Left ventricle myocardium inferior (tissue), 1 donor: ENCODE measurements at places on chromosomes 2 and 18.

DNA sequence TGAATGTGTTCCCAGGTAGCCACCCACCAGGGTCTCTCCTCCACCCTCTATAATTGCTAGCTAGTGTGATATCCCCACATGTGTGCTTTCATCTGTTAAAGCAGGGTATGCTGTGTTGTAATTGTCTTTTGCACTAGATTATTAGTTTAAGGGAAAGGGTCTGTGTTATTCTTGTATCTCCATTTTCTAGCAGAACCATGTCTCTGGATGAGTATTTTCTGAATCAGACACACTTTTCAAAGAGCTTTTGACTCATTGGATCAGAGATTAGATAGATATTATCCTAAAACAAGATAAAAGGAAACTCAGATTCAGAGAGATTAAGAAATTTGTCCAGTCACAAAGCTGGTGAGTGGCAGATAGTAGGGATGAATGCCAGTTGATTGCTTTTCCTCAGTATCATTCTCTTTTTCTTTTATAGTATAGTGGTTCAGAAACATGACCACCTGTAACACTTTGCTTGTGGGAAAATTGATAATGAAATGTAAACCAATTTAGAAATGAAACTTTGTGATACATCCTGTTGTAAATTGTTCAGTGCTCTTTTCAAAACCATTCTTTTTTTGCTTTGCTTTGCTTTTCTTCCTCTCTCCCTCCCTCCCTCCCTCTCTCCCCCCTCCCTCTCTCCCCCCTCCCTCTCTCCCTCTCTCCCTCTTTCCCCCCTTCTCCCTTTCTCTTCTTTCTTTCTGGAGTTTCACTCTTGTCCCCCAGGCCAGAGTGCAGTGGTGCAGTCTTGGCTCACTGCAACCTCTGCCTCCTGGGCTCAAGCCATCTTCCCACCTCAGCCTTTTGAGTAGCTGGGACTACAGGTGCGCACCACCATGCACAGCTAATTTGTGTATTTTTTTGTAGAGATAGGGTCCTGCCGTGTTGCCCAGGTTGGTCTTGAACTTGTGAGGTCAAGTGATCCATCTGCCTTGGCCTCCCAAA is 7.4 kb downstream of the MIB1 start:
- DNase-seq = no peak

DNA sequence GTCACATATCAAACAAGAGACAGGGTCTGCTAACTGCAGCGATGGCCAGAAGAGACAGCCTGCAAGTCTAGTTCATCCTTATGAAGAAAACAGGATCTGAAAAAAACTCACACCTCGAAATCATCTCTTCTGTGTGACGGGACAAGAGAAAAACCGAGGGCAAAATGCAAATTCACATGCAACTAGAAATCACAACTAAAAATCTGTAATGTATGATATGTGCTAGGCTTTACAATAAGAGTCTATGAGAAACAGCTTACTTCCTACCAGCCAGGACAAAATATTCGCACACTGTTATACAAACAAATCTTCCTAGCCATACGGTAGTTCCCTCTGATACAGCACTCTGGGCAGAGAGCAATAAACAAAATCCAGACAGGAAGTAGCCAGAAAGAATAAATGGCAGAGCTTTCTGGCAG is 48.8 kb downstream of the ANKRD44 start:
- DNase-seq = no peak

DNA sequence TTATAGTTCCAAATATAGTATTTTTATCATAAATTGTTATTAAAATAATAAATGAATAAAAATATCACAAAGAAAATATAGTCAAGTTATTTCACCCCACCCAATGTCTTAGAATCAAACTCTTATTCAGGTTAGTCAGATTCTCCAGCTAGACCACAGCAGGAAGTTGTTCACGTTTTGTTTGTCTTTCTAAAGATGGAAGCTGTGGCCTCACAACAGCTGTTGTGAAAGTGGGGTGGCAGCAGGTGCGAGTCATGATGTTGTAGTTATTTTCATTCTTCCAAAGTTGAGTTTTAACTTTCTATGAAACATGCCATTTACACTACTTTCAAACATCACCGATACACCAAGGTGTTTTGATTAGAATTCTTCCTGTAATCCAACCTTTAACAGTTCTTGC is 272.9 kb downstream of the SLC8A1 start:
- no peak for DNase-seq

DNA sequence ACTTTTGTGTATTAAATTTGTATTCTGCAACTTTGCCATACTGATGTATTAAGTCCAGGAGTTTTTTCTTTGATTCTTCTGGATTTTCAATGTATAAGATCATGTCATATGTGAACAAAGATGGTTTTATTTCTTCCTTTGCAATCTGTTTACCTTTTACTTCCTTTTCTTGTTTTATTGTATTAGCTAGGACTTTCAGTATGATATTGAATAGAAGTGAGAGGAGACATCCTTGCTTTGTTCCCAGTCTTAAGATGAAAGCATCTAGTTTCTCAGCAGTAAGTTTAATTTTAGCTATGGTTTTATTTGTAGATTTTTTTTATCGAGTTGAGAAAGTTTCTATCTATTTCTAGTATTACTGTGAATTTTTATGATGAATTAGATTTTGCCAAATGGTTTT is 25.5 kb downstream of the VRK2 start:
- no peak for DNase-seq

- DNase-seq = no peak
These were observed 63.9 kb downstream of the PRKRA start for GRCh38 chr2:178386986-178387597.

- DNase-seq = no peak
These were observed 18.6 kb downstream of the WDSUB1 start for GRCh38 chr2:159267921-159268320.

DNA sequence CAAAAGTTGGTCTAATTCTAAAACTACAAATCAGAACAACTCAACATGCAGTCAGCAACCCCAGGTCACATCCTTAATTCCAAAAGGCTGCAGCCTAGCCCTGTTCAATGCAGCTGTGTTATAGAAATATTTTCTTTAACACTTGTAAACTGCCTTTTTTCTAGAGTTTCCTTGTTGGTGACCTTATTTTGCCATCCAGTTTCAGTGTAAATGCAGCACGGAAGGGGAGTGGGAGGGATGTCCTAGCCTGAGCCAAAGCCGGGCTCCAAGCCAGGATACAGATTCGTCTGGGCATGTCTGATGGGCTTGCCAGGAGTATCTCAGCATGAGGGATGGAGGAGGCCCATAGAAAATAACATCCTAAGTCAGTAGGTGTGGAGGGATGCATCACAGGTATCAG is 17.7 kb upstream of the SP3 start:
- DNase-seq = no peak

DNA sequence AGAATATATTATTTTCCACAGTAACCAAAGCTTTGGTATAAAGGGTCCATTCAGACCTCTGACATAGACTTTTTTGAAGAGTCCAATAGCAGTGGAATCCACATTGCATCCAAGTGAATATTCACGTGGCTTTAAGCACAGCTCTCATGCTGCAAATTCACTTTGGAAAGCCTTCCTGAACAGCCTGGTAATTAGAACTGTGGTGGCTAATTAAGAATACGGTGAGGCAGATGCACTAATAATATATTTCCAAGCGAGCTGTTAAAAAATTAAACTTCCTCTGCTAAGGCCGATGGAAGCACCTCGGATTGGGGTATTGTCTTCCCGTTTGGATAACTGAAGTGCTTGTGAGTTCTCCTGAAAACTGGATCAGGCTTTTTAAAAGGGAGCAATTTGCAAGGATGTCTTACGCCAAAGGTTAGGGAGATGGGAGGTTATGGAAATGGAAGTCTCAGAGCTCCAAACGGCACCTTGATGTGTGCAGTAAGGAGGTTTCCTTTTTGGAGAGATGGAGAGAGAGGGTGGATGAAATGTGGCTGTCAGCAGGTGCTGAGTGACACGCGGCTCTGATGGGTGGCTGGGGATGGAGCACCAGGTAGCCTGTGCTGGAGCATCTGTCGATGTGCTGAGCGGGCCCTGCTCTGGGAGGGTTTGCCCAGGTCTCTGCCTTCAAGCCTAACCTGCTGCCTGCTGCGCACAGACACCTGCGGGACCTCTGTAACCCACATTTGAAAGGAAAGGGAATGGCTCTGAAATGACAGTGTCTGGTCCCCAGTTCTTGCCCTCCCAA is 37.5 kb downstream of the CABLES1 start:
- no peak for DNase-seq

GRCh38 chr2:173346035-173346434 is 8.6 kb upstream of the CDCA7 start:
- DNase-seq = no peak

- no peak for DNase-seq
These were observed 513.6 kb downstream of the STK39 start for GRCh38 chr2:167733747-167734146.

GRCh38 chr2:238525990-238526389 is 99.3 kb downstream of the ASB1 start:
- no peak for DNase-seq

- no peak for DNase-seq
These were observed 238.9 kb downstream of the XIRP2 start for GRCh38 chr2:167127135-167127534.

DNA sequence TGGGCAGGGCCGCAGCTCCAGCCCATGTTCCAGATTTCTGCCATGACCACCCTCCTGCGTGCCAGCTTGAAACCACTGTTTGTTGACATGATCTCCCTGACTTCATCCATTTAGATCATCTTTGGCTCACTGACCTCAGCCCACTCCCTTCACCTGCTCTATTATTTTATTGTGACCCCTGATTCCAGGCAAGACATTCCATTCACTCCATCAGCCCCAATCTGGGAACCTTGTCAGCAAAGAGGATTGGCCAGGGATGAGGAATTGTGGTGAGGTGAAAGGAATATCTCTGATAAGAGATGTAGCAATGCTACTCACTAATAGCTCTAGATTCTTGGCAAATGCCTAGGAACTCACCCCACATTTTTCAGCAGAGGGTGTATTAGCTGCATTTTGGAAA is 174.2 kb downstream of the TMEM247 start:
- DNase-seq = no peak

DNA sequence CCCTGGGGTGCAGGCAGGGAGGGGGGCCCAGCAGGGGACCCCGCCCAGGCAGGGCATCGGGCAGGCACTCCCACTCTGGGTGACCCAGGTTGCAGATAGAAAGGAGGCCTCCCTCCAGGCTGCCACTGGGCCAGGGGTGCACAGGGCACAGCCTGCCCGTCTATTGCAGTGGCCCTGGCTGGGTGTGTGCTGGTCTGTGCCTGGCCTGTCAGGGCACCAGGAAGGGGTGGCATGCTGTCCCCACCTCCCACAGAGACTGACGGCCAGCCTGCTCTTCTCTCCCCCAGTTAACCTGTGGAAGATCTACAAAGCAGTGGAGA is 12.9 kb downstream of the ARID5A start:
- no peak for DNase-seq

GRCh38 chr2:174342686-174343342 is 8.1 kb downstream of the SP9 start:
- DNase-seq = no peak

- DNase-seq = no peak
These were observed 122.0 kb downstream of the WDSUB1 start for GRCh38 chr2:159164457-159164911.

DNA sequence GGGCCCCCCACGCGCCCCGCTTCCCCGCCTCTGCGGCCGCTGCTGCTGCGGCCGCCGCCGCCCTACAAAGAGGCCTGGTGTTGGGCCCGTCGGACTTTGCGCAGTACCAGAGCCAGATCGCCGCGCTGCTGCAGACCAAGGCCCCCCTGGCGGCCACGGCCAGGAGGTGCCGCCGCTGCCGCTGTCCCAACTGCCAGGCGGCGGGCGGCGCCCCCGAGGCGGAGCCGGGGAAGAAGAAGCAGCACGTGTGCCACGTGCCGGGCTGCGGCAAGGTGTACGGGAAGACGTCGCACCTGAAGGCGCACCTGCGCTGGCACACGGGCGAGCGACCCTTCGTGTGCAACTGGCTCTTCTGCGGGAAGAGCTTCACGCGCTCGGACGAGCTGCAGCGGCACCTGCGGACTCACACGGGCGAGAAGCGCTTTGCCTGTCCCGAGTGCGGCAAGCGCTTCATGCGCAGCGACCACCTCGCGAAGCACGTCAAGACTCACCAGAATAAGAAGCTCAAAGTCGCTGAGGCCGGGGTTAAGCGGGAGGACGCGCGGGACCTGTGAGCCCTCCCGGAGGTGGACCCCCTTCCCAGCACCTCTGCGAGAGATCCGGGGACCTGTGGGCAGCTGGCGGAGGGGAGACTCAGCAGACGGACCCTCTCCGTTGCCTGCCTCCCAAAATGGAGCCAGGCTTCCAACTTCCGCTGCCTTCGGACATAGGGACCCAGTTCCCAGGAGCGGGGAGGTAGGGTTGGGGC is 1.9 kb downstream of the SP5 start:
- peak; percentile 23 for DNase-seq

DNA sequence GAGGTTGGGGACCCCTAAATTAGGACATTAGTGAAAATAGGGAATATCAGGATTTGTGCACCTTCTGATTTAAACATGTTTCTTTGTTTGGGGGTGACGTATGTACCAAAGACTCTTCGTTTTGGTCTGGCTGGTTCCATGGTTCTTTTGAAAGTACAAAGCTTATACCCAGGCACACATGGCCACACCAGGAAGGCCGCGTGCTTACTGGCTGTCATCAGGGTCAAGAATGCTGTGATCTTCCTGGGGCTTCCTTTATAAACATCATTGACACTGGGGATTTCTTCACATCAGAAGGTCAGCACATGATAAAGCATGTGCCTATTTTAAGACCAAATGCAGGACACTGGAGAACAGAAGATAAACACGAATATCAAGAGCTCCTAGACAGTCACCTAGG is 230.6 kb upstream of the ID2 start:
- DNase-seq = no peak

DNA sequence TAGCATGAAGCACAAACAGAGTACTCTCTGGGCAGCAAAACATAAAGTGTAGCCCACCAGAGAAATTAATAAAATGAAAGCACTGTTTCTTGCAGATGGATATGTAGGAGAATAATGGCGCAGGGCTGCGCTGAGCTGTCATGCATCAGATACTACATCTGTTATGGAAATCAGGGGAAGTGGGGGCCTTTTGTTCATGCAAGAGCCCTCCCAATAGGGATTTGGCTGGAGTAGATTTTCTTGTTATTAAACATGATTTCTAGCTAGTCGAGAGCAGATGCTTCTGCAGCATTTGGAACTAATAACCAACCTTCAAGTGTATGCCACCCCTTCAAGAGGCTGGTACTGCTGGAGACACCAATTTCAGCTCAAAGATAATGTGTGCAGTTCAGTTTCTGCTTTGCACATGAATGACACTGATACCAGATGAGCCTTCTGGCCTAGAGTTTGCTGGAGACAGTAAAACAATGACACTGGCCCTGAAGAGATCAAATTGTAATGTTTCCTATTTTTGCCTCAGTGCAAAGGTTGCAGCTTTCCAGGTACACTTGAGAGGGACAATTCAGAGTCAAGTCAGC is 58.0 kb downstream of the RND3 start:
- DNase-seq = no peak

GRCh38 chr18:27143580-27144287 is 41.4 kb downstream of the CHST9 start:
- DNase-seq = peak; percentile 54

DNA sequence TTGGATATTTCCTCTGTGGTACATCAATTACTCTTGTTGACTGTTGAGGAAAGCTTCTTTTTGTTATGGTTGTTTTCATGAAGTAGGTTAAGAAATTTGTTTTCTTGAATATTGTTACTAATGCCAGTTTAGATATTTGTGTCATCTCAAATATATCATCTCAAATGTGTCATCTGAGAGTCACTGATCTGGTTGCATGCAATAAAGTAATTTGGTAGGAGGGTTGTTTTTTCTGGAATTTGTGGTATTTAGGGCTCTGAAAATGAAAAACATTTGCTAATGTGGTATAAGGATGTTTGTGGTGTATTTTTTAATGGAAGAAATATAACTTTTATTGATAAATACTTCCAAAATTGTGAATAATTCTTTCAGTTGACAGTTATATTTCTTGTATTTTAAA is 117.7 kb downstream of the GREB1L start:
- DNase-seq = no peak

GRCh38 chr2:53632714-53633113 is 134.9 kb upstream of the CHAC2 start:
- DNase-seq = no peak
